Common myeloid progenitor, CD34-positive (primary cell): ENCODE measurements at places on chromosomes 16 and 17.

DNA sequence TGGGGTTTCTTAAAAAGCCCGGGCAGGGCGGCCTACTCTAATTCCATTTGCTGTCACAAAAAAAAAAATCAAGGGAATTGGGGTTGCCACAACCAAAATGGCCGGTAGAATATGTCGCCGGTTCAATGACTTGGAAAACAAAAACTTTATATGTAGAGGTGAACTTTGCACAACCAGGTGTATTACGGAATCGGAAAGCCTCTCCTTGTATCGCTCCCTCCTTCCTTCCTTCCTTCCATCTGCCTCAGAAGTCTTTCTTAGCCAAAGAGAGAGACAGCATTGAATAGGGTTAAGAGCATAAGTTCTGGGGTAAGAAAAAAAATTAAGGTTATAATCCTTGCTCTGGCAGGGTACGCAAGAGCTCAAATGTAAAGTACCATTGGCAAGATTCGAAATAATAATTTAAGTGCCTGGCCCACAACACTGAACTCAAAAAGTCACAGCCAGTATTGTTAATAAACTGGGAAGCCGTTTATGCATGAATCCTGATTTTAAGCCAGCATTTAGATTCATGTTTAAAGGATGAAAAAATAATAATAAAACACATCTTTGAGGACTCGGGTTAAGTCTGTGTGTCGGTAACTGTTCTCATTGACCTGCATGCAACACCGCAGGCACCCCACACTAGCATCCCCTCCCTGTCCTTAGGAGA is 522 bp upstream of the GLG1 start:
- DNase-seq: no peak

GRCh38 chr16:79756571-79756970 is 156.0 kb upstream of the MAF start:
- DNase-seq: no peak

- no peak for DNase-seq
Measured at GRCh38 chr17:804541-805435, 22.6 kb downstream of the MRM3 start.

DNA sequence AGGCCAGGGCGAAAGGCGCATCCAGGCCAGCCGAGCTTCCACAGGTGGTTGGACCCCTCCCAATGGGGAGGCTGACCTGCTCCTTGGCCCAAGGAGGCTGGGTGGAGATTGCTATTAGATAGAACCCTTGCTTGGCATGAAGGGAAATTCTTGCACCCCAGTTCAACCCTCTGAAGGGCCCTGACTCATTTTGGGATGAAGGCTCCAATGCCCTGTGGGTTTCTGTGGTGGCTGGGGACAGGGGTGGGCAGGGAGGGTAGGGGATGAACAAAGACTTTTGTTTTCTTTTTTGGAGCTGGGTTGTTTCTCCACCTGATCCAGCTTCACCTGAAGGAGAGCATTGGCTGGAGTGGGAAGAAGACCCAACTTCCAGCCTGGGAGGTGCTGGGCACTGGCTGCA is 16.7 kb upstream of the TBX21 start:
- no peak for DNase-seq

- no peak for DNase-seq
Measured at GRCh38 chr16:55426865-55427484, 52.0 kb upstream of the MMP2 start.

DNA sequence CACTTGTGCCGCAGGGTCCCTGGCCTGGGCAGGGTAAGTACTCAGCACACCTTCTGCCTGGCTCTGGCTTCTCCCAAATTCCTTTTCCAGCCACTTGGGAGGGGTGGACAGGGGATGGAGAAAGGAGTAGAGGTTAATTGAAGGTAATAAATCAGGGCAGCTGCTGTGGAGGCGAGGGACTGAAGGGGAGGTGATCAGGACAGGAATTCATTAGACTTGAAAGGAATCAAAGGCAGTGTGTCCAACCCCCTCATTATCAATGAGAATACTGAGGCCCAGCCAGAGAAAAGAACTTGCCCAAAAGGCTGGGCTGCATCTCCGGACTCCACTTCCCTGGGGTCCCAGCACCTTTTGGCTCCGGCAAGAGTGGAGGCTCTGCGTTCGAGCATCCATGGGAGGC is 2.4 kb downstream of the SOST start:
- no peak for DNase-seq
